Breast epithelium (tissue), 4 donors: ENCODE measurements at places on chromosomes 16 and 17. TPM values are rescaled to one million over a fixed set of nuclear protein-coding genes. Genes with fewer than 3 reads are reported as not detected.
A peak's percentile ranks its signal among the peaks of the same experiment; 100 is the strongest.

RAMP2 gene
- 245 TPM for total RNA-seq

BAIAP2 gene
- total RNA-seq, result 21.0 TPM

TRAPPC2L gene
- total RNA-seq, result 34.4 TPM

SLC12A3 gene
- not detected for total RNA-seq

ABCC11 gene
- 0.32 TPM for total RNA-seq

IL17C gene
- not detected for total RNA-seq

TXNDC11 gene
- 53.7 TPM for total RNA-seq

DDX52 gene
- 15.8 TPM for total RNA-seq

ACSM3 gene
- 0.80 TPM for total RNA-seq

GOSR2 gene
- 50.9 TPM for total RNA-seq

ITGAD gene
- total RNA-seq, result 0.16 TPM

HS3ST3A1 gene
- total RNA-seq, result 0.66 TPM

ALOX12 gene
- total RNA-seq, result not detected

DNA sequence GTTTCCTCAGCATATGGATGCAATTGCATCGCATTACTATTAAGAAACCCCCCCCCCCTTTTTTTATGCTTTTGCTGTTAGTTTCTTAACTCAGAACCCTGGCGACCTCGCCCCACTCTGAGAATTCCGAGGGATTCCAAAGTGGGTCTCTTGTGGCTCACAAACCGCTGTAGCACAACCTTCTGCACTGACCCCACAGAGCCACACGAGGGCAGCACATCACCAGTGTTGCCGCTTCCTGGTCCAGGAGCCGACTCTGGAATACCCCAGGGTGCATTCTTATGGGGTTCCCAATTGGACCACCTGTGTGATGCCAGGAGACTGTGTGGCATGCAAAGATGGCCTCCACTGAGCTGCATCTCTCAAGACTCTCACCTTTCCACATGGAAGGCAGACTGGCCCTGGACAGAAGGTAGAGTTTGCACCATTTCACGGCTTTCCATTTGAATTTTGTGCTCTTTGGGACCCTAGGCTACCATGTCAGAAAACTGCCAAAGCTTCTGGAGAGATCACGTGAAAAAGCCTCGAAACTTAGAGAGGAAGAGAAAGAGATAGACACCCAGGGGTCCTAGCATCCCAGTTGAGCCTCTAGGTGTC is 432.7 kb upstream of the ASIC2 start:
- DNase-seq, result no peak

DNA sequence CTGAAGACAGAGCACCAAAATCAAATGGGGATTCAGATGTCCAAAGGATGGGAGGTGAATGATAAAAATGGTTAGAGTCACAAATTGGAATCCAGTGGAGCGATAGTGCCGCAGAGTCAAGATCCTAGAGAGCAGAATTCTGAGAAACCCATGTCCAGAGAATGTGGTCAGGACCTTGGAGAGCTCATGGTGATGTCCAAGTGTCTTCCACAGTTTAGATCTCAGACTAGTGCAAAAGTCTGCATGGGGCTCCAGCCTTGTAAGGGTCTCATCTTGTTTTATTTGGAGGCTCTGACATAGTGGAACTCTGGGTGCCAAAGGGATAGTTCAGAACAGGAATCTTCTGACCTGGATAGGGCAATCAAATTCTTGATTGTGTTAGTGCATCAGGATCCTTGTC is 245.9 kb upstream of the HSBP1 start:
- DNase-seq, result no peak

DNA sequence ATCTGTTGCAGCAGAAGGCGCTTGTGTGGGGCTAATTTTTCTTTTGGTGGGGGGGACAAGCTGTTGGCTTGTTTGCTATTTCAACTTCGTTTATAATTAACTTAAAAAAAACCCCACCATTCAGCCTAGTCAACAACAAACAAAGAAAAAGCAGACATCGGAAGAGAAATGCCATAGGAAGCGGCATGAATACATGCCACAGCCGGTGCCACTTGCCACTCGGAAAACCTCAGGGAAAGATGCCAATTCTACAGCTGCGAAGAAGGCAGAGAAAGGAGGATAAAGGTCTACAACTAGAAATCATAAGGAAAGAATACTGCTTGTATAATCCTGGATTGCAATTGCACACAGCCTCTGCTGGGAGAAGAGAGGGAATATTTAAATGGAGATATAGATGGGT is 254.4 kb upstream of the PMFBP1 start:
- DNase-seq, result no peak

DNA sequence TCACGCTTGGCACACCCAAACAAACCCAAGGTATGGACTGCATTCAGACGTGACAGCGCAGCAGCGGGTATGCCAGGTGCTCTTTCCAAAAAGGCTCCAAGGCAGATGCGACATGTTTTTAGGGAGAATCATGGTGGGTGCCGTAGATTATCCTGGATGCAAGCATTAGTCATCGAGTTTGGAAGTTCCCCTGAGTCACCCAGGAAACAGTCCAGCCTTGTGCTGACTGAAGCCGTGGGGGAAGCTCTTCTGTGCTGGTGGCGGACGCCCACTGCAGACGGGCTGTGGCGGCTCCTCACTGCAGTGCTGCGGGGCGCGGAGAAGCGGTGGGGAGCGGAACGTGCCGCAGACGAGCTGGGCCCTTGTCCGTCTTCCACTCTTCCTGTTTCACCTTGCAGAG is 13.9 kb downstream of the JPT2 start:
- DNase-seq, result no peak

GRCh38 chr17:29594519-29595090 is 1.7 kb downstream of the ANKRD13B start:
- no peak for DNase-seq

- DNase-seq, result no peak
Measured at GRCh38 chr16:50505714-50506542, 42.3 kb upstream of the NKD1 start.

DNA sequence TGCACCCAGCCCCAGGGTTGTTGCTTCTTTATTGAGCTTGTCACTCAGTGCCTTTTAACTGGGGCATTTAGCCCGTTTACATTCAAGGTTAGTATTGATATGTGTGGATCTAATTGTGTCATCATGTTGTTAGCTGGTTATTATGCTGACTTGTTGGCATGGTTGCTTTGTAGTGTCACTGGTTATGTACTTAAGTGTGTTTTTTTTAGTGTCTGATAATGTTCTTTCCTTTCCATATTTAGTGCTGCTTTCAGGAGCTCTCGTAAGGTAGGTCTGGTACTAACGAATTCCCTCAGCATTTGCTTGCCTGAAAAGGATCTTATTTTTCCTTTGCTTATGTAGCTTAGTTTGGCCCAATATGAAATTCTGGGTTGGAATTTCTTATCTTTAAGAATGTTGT is 33.5 kb downstream of the NF1 start:
- no peak for DNase-seq

- no peak for DNase-seq
Measured at GRCh38 chr16:12802048-12802447, 1.6 kb downstream of the CPPED1 start.

DNA sequence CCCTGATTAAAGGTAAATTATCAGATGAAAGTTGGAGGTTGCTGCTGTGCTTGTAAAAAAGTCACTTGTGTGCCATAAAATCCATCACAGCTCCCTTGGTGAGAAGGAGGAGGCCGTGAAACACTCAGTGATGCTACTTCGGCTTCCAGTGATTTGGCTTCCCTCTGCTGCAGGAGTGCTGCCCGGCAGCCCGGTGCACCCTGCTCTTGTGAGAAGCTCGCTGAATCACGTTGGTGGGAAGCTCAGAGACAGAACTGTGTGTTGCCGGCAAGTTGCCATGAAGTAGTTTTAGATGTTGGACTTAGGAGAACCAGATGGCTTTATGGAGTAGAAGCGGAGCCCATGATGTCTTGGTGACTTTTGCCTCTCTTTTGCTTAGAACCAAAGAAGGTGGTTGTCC is 33.3 kb downstream of the MSI2 start:
- no peak for DNase-seq

DNA sequence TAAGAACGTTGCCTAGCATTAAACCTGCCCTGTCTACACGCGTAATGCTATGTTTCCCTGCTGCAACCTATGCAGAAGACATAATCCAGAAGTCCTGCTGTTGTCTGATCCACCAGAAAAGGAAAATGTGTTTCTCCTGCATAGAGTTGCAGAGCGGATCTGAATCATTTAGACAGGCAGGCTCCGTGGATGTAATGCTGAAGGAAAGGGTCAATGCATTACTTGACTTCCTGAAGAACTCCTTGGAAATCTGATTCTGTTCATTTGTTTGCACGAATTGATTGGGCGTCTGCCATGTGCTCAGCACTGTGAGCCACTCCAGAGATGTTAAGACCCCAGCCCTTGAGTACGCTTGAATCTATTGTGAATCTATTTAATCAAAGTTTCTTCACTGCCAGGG is 83.4 kb downstream of the FOXL1 start:
- DNase-seq, result no peak

- DNase-seq, result no peak
Measured at GRCh38 chr16:4859900-4860255, 12.6 kb downstream of the UBN1 start.

GRCh38 chr16:84800158-84800978 is 19.4 kb upstream of the CRISPLD2 start:
- DNase-seq, result no peak

DNA sequence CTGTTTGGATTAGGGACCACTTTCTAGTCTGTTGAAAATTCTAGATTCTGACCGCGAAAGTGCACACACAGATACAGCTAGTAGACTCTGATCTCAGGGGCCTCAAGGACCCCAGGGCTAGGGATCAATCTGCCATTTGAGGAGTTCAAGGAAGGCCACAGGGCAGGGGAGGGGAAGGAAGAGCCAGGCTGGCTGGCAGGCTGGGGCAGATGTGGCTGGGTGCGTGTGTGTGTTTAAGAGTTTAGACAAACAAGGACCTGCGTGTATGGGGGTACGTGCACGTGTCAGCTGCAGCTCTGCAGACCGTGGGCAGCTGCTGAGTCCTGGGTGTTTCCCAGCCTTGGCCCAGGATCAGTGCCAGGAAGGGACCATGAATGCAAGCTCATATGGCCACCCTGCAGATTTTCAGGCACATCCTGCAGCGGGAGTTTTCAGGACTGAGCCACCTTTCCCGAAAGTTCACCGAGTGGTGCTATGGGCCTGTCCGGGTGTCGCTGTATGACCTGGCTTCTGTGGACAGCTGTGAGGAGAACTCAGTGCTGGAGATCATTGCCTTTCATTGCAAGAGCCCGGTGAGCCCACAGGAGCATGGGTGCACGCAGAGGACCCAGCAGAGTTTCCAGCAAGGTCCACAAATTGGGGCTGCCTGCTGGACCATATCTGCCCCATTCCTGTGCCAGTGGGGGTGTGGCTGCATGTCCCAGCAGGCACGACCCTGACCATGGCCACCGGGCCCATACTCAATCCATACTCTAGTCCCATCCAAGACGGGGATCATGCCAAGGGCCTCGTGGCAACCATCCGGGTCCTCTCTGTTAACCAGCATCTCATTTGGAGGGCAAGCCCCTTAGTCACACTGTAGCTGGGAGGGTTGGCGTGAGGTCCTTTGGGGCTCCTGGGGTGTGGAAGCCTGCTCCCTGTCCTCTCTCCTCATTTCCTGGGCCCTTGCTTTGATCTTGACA is 10.6 kb downstream of the TRPV2 start:
- DNase-seq, result no peak

GRCh38 chr17:70478902-70479301 is 309.6 kb downstream of the KCNJ2 start:
- no peak for DNase-seq

DNA sequence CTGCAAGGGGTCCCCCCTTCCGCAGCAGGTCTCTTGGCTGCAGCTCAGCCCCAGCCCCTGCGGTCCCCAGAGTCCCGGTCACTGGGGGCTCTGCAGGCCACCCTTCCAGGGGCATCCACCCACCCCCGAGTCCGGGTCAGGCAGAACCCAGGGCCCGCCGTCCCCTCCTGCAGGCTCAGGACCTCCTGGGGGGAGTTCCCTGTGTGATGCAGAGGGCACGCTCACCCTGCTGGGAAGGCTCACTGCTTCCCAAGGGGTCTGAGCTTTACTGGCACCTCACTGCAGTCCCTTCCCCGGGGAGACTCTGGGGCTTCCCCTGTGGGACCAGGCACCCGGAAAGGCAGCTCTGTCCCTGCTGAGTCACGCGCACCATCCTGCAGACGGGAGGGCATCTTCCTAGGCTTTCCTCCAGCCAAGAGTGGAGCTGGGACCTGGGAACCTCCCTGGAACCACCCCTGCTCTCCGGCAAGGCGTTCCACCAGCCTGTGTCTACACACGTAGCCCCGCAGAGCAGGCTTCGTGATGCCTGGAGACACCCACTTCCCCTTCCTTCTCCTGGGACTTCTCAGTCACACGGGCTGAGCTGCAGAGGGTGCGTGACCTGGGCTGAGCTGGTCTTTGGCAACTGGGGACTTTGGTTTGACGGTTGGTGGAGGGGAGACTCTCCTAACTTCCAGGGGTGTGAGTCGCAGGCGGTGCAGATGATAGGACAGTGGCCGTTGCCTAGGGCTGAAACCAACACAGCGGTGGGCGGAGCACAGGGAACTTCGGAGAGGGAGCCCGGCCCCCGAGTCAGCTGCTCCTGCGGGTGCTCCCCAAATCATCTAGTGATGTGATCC is 23.4 kb downstream of the SLC25A10 start:
- no peak for DNase-seq

GRCh38 chr17:49527927-49528651 is 33.0 kb downstream of the NGFR start:
- DNase-seq, result peak; percentile 27

DNA sequence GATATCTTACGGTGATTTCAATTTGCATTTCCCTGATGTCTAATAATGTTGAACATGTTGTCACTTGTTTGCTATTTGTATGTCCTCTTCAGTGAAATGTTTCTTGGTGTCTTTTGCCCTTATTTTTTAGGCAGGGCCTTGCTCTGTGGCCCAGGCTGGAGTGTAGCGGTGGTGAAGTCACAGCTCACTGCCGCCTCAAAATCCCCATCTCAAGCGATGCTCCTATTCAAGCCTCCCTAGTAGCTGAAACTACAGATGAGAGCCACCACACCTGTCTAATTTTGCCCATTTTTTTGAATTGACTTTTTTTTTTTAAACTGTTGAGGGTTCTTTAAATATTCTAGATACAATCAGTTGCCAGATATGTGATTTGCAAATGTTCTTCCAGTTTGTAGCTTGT is 8.3 kb downstream of the UBE2G1 start:
- no peak for DNase-seq

GRCh38 chr16:63442246-63442645 is 1406.0 kb upstream of the CDH8 start:
- no peak for DNase-seq

- DNase-seq, result no peak
Measured at GRCh38 chr16:53817812-53818550, 114.0 kb downstream of the FTO start.

- no peak for DNase-seq
Measured at GRCh38 chr17:27368980-27369379, 75.1 kb downstream of the WSB1 start.

- no peak for DNase-seq
Measured at GRCh38 chr17:80220736-80221215, 549 bp downstream of the SLC26A11 start.

- DNase-seq, result no peak
Measured at GRCh38 chr17:81412490-81413093, 17.3 kb downstream of the BAHCC1 start.

DNA sequence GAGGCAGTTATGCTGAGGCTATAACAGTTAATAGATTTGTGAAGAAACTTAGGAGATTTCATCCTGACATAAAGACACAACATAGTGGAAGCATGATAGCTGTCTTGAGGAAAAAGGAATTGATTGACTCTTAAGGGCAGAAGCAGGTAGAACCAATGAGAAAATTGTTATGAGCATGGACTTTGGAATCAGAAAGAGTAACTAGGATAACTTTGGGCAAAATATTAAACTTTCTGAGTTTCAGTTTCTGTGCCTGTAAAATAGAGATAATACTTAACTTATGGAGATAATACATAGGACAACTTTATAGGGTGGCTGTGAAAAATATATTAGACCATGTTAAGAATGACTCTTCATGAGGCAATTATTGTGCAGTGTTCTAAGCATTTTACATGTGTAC is 696.5 kb downstream of the CDH11 start:
- no peak for DNase-seq

GRCh38 chr17:74390680-74391653 is 23.7 kb downstream of the GPR142 start:
- DNase-seq, result no peak
